Endothelial cell of umbilical vein (primary cell): ENCODE measurements at places on chromosomes 7 and 10. TPM values are rescaled to one million over a fixed set of nuclear protein-coding genes. Genes with fewer than 3 reads are reported as not detected.

STEAP1B gene
- 46.1 and 55.4 TPM in 2 replicates for total RNA-seq

SEMA4G gene
- total RNA-seq = 6.0 and 6.7 TPM in 2 replicates

KCNIP2 gene
- total RNA-seq = 2.2 and 3.0 TPM in 2 replicates

ATG9B gene
- not detected in 2 replicates for total RNA-seq

OR2A7 gene
- total RNA-seq = 0.21 TPM in 1 of 2 replicates, not detected in the other

PRSS37 gene
- not detected in 2 replicates for total RNA-seq

MSS51 gene
- 3.1 and 3.5 TPM in 2 replicates for total RNA-seq

SORBS1 gene
- 3.2 and 7.9 TPM in 2 replicates for total RNA-seq

CAV1 gene
- total RNA-seq = 1,126 and 1,483 TPM in 2 replicates

SVIL gene
- 70.7 and 85.1 TPM in 2 replicates for total RNA-seq

LBX1 gene
- total RNA-seq = not detected in 2 replicates

TECTB gene
- total RNA-seq = not detected in 2 replicates

TACR2 gene
- not detected in 2 replicates for total RNA-seq

FAM25C gene
- total RNA-seq = not detected in 2 replicates

SFMBT2 gene
- 0.44 and 0.64 TPM in 2 replicates for total RNA-seq

PLAC9 gene
- 1.7 and 2.1 TPM in 2 replicates for total RNA-seq

C10orf90 gene
- not detected in 2 replicates for total RNA-seq

MCM10 gene
- total RNA-seq = 28.7 and 31.6 TPM in 2 replicates

PRLHR gene
- total RNA-seq = not detected in 2 replicates

FAM200A gene
- 3.0 and 3.6 TPM in 2 replicates for total RNA-seq

ZDHHC6 gene
- total RNA-seq = 41.9 and 42.1 TPM in 2 replicates

STOX1 gene
- total RNA-seq = 0.20 and 0.48 TPM in 2 replicates

ZDHHC4 gene
- total RNA-seq = 29.9 and 31.3 TPM in 2 replicates

SLC26A5 gene
- not detected in 2 replicates for total RNA-seq

TES gene
- 50.5 and 64.8 TPM in 2 replicates for total RNA-seq

TAS2R3 gene
- 1.3 and 2.0 TPM in 2 replicates for total RNA-seq

GNGT1 gene
- total RNA-seq = not detected in 2 replicates

ANAPC16 gene
- 44.2 and 44.4 TPM in 2 replicates for total RNA-seq

NME8 gene
- not detected in 2 replicates for total RNA-seq

TRPV5 gene
- total RNA-seq = not detected in 2 replicates

SLC26A3 gene
- total RNA-seq = not detected in 2 replicates

RHOBTB1 gene
- total RNA-seq = 31.0 and 31.3 TPM in 2 replicates

MACC1 gene
- total RNA-seq = not detected in 2 replicates

TEX36 gene
- total RNA-seq = not detected in 2 replicates

TSPAN13 gene
- total RNA-seq = 33.0 and 42.2 TPM in 2 replicates

BRAF gene
- total RNA-seq = 25.7 and 26.2 TPM in 2 replicates

SHOC2 gene
- total RNA-seq = 37.1 and 39.1 TPM in 2 replicates

FAM24A gene
- total RNA-seq = not detected in 2 replicates

ITPRIP gene
- 31.4 and 33.3 TPM in 2 replicates for total RNA-seq

TMEM196 gene
- total RNA-seq = not detected in 2 replicates

CD36 gene
- 0.58 and 1.2 TPM in 2 replicates for total RNA-seq

FZD8 gene
- total RNA-seq = 9.1 and 11.1 TPM in 2 replicates

CDC14C gene
- total RNA-seq = not detected in 2 replicates

ZNF467 gene
- 6.5 and 8.9 TPM in 2 replicates for total RNA-seq
